Effector memory CD8-positive, alpha-beta T cell (primary cell): ENCODE measurements at places on chromosomes 1 and 21.

GRCh38 chr1:237124856-237125462, 83.0 kb downstream of the RYR2 start:
- no peak for DNase-seq

- no peak for DNase-seq
Measured at GRCh38 chr1:55610203-55610602, 395.0 kb upstream of the USP24 start.

DNA sequence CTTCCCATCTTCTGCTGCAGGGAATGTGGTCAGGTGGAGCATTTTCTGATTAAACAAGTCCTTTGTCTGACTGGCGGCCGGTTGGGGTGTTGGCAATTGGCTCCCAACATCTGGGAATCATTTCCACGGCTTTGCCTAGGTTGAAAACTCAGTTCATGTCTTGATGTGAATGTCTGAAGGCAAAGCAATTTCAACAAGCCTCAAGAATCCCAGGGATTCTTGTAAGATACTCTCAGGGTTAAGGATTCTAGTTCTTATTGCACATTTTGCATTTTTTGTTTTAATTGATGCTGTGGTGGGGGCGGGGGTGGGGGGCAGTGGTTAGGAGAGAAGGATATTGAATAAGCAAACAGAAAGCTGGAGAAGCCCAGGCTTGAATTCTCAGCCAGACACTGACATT, 273.9 kb downstream of the KIF26B start:
- no peak for DNase-seq

GRCh38 chr1:99447721-99448120, 183.4 kb downstream of the PLPPR4 start:
- no peak for DNase-seq

GRCh38 chr1:183097438-183098051, 74.3 kb downstream of the LAMC1 start:
- no peak for DNase-seq

DNA sequence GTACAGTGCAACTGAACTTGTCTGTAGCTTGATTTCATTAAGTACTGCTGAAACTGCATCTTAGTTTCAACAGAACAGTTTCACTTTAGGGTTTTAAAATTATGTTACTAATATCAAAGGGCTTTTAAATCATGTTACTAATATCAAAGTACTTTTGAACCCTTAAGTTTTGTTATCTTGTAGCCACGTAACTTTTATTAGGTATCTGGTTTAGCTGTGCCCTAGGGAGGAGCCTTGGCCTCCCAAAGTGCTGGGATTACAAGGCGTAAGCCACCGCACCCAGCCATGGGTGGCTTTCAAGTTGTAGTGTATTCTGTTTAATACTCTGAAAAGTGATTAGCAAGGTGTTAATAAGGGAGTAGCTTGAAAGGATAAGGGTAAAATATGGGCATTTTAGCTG, 2.0 kb downstream of the KDM4A start:
- DNase-seq = no peak

DNA sequence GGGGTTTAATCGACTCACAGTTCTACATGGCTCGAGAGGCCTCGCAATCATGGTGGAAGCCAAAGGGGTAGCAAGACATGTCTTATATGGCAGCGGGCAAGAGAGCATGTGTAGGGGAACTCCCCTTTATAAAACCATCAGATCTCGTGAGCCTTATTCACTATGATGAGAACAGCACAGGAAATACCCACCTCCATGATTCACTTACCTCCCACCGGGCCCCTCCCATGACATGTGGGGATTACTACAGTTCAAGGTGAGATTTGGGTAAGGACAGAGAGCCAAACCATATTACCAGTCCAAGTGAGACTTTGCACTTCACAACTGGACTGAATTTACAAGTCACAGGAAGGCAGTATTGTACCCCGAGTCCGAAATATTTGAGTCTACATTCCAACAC, 73.9 kb upstream of the ANGPTL1 start:
- no peak for DNase-seq

- DNase-seq = no peak
Measured at GRCh38 chr1:169112241-169112640, 5.8 kb downstream of the ATP1B1 start.

GRCh38 chr1:88612292-88612691, 71.8 kb upstream of the PKN2 start:
- DNase-seq = no peak

DNA sequence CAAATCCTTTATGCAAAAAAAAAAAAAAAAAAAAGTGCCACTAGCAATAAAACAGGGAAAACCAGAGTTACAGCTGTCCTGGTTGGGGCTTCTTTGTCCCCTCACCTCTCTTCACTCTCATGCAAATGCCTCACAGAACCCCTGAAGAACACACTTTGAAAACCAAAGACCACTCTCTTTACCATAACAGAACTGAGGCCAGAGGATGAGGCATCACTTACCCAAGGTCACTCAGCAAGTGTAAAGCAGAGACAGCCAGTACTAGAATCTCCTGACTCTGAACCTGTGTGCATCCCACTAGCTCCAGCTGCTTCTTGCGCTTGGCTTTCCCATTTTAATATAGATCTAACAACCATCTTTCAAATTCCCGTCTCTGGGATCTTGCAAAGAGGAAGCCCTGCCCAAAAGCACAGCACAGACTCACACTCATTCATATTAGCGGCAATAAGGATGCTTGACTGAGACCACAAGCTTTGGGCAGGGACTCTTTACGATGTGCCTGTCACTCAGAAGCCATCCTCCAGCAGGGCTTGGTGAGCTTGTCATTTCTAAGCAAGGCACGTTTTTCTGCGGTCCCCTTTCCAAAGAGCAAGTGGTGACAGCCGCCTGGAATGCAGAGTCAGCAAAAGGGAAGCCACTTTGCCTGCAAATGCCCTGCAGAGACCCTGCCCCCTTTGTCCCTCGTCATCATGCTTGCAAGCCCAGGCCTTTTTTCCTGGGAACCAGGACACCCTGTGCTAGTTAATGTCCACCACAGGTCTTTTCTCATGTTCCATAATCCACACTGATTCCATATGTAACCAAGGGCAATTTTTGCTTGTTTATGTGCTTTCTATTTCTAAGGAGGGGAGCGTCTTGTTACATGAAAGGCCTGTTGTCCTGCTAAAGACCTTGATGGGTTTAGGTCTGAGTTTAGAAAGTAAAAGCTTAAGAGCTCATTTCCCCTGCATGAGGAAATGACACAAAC, 76.5 kb upstream of the NFIA start:
- no peak for DNase-seq

DNA sequence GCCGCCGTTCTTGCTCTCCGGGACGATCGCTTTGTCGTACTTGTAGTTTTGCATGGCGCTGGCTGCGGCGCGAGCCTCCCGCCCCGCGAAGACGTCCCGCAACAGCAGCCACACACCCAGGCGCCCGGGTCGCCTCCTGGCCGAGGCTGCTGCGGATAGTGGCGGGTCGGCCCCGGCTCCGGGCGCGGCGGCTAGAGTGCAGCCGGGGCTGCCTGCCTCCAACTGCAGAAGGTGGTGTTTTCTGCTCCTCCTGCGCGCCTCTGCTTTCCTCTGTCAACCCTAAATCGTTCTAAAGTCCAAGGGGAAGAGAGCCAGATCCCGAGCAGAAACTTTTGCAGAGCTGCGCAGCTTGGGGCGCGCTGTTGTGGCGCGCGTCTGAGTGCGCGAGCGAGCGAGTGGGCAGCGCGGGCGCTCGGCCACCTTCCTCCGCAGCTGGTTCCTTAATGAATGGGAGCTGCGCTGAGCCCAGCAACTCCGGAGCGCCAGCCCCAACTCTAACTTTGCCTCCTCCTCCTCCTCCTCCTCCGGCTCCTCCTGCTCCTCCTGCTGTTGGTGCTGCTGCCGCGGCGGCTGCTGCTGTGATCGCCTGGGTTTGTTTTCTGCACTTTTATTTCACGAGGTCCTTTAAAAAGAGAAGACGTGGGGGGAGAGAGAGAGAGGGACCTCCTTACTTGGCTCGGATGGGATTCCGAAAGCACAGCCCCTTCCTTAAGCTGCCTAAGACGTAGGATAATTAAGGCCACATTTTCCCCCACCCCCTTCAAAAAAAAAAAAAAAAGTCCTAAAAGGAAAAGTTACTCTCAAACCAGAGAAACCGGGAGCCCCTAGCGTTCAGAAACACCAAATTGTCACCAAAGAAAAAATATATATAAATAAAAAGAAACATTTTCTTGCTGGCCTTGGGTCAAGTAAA, at the start of gene PLPP3:
PLPP3 (minus strand) TSS at position 601 of the 913 bp plus-strand sequence; CDS start at position 54, 547 bp downstream.
- DNase-seq = no peak

DNA sequence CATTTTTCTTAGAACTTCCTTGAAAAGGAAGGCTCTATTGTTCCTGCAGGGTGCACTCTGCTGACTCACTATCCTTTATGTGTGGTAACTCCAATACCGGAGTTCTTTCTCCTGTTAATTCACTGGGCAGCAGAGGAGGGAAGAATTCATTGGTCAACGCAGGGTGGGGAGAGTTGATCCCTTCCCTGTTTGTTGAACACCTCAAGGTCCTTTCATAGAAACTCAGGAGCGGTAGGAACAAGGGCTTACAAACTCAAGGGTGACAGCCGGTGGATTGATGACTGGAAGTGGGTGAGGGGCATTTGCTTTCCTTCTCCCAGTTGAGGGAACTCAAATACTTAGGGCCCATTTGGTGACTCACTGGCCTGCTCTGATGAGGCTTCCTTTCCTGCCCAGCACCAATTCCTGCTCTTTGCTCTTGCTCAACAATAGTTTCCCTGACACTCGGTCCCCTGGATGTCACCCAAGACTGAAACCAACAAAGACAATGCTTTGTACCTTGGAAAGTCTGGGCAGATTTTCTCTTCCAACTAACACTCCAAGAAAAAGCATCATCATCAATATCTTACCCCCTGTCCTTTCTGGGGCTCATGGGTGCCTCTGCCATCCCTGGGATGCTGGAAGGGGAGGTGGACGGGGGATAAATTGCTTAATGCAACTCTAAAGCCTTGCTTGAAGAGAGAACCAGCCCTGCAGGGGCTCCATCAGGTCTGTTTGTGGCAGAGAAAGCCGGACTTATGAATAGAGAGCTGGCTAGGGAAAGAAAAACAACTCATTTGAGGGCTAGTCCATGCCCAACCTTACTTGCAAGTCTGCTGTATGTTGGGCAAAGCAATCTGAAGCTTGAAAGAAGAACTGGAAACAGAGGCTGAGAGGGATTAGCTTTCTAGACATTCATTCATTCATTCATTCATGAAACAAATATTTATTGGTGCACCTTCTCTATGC, 9.3 kb downstream of the SLC26A9 start:
- no peak for DNase-seq

GRCh38 chr21:16588433-16588860, 858.7 kb downstream of the USP25 start:
- DNase-seq = no peak

DNA sequence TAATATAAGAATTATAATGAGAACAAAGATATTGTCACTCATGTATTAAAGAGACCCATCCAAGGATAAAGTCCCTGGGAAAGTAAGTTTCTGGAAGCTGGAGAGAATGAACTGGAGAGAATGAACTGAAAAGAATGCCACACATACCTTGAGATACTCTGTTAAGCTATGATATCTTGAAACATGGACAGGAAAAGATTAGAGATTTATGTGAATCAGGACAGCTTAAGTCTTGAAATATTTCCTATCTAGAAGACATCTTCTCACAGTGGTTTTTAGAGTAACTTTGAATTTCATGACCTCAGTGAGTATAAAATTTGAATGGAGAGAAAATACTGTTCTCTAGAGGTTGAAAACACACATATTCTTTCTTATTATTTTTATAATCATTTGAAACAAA, 201.3 kb upstream of the HMCN1 start:
- DNase-seq = no peak

- no peak for DNase-seq
Measured at GRCh38 chr1:176826265-176826664, 338.2 kb downstream of the ASTN1 start.

DNA sequence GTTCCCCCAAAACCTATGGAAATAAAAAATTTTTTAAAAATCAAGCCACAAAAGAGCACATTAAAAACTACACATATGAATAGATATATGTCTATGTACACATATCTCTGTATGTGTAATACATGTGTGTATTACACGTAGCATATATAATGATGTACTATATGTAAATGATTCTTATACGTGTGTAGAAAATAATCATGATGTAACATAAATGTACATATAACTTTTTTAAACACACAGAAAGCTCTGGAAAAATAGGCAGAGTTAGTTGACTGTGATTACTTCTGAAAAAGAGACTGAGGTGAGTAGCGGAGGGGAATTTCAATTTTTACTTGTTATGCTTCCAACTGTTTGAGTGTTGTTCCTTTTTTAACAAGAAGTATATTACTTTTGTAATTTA, 405.0 kb downstream of the CAMTA1 start:
- no peak for DNase-seq

DNA sequence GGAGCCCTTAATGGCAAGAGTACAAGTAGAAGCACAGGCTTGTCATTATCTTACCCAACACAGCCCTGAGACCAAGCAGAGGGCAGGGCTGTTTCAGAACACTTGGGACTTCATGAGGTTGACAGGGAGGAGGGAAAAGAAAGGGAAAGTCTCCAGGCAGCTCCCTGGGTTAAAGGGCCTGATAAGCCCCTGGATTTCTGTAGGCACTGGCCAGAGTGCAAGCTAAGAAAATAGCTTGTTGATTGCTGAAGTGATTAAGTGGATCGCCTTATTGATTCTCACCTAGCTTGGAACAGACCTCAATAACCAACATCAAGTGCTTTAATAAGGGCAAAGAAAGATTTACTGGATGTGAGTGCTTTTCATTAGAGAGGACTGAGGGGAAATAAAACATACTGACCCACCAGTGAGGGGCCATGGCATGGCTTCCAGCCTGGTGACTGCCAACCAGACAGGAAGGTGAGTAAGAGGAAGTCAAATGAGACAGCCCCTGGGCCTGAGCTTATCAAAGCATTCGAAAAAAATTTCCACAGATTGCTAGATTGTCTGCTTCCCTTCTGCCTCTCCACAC, 121.4 kb upstream of the NFIA start:
- DNase-seq = no peak

DNA sequence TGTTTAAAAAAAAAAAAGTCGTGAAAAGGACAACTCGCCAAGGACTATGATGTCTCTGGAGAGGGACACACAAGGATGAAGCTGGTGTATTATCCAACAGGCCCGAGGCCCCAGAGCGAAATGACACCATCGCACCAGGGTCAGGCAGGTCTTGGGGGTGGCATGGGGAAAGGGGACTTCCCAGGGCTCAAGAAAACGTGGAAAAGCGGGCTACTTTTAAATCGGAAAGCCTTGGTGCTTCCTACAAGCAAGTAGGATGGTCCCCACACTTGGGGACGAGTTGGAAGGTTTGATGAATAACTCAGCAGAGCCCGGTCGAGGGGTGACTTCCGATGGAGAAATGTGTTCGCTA, 505 bp upstream of the GNPAT start:
- no peak for DNase-seq

DNA sequence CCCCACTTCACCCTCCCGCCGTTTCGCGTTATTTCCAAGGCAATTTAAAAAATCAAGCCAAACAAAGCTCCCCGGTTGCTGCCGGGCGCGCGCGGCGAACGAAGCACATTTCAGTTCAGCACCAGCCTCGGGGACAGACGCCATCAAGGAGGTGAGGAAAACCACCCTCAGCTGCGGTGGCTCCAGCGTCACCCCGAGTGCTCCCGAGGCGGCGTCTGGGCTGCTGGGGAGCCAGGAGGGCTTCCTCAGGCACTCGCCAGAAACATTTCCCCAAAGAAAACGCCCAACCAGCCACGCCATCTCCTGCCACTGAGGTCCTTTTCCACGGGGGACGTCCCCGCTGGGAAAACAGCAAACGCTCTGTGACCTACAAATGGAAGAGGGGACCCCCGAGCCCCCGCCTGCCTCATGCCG, 623 bp downstream of the GNG4 start:
- peak; percentile 50 for DNase-seq

- no peak for DNase-seq
Measured at GRCh38 chr1:93620841-93621210, 60.8 kb downstream of the BCAR3 start.
